Breast epithelium (tissue), 4 donors: ENCODE measurements at places on chromosomes 16 and 17.

DNA sequence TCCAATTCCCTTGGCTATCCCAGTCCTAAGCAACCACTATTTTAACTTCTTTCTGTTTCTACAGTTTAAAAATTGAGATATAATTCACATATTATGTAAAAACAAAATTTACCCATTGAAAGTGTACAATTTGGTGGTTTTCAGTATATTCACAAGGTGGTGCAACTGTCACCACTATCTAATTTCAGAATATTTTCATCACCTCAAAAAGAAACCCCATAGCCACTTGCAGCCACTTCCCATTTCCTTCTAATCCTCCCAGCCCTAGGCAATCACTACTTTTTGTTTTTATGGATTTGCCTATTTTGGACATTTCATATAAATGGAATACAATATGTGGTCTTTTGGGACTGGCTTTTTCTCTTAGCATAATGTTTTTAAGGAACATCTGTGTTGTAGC, 36.1 kb upstream of the NACA2 start:
- H3K27me3 ChIP-seq = no peaks in the 10 kb centered on the region
- H3K27ac ChIP-seq = no peak overlapping the region
- H3K4me3 ChIP-seq = no peak overlapping the region
- no peaks in the 10 kb centered on the region for H3K36me3 ChIP-seq
- no peaks in the 10 kb centered on the region for H3K4me1 ChIP-seq

DNA sequence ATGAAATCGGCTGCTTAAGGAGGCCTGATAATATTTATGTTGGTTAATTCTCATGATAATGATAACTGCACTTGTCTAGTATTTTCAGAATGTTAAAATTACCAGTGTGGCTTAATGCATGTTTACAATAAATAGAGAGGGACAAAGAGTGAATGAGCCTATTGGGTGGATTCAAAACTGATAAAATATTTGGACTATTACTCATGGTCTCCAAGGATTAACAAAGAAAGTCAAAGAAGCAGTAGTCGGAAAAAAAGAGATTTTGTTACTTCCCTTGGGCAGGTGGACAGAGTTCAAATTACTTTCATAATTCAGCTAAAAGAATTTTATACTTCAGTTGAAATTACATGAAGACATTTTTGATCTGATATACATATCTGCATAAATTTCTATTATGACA, 258.2 kb upstream of the PMFBP1 start:
- no peaks in the 10 kb centered on the region for H3K36me3 ChIP-seq
- H3K4me1 ChIP-seq = no peaks in the 10 kb centered on the region
- DNase-seq = no peak
- H3K4me3 ChIP-seq = no peak overlapping the region

DNA sequence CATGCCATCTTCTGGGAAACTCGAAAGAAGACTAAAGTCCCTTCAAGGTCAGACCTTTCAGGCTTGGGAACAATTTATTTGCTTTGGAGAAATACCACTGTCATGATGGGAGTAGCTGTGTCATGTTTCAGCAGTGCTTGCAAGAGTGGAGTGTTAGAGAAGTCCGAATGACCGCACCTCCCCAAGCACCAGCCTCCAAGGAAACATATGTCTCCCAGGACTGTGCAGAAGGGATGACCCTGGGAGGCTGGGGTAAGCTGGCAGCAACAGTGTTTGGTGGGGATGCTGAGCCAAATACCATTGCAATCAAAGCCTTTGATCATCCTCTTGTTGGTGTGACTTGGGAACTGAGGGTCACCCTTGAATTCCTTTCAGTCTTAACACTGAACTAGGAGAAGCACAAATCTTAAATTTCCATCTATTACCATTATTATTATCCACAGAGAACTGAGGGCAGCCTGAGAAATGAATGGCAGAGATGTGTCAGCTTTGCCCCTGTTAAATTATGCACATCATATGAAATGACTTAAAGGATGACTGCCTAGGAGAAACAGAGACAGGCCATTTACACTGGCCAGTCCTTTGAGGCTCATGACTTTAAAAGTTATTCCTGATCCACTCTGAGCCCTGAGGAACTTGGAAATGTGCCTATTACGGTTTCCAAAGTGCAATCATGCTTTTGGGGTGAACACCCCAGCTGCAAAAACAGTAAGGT, 244.9 kb downstream of the CA10 start:
- no peak overlapping the region for H3K4me3 ChIP-seq
- H3K36me3 ChIP-seq = no peaks in the 10 kb centered on the region
- H3K27me3 ChIP-seq = no peaks in the 10 kb centered on the region
- H3K27ac ChIP-seq = no peak overlapping the region
- DNase-seq = no peak
- H3K4me1 ChIP-seq = no peaks in the 10 kb centered on the region

DNA sequence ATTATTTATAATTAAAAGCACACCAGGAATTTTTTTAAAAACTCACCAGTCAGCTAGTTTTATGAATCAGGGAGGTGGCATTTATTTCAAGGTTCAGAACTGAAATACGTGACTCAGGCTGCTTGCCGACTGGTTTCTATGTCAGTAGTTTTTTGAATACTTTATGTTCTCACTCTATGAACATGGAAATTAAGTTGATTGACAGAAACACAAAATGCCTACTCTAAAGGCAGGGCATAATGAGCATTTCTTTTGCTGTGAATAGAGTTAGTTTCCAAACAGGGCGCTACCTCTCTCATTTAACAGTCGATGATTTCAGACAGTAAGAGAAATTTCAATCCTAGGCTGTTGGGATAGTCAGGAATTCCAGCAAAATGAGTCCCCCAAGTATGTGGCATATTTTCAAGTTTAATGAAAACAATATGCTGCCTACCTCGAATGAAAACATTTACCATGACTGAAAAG, 6.7 kb downstream of the HS3ST3B1 start:
- H3K4me1 ChIP-seq = no peaks in the 10 kb centered on the region
- no peak overlapping the region for H3K4me3 ChIP-seq
- no peak overlapping the region for H3K27ac ChIP-seq
- no peaks in the 10 kb centered on the region for H3K36me3 ChIP-seq

DNA sequence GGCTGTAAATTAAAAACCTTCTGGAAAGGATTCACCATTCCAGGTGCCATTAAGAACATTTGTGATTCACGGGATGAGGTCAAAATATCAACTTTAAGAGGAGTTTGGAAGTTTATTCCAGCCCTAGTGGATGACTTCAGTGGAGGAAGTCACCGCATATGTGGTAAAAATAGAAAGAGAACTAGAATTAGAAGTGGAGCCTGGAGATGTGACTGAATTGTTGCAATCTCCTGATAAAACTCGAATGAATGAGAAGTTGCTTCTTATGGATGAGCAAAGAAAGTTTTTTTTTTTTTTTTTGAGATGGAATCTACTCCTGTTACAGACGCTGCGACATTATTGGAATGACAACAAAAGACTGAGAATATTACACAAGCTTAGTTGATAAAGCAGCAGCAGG, 26.7 kb downstream of the CCL4 start:
- H3K27me3 ChIP-seq = no peaks in the 10 kb centered on the region
- no peak for DNase-seq
- H3K36me3 ChIP-seq = no peaks in the 10 kb centered on the region
